Fibroblast of the aortic adventitia (primary cell): ENCODE measurements at places on chromosomes 11 and 22.
A peak's percentile ranks its signal among the peaks of the same experiment; 100 is the strongest.

GRCh38 chr22:17710023-17710422 is 64.2 kb downstream of the BID start:
- no peak for DNase-seq

DNA sequence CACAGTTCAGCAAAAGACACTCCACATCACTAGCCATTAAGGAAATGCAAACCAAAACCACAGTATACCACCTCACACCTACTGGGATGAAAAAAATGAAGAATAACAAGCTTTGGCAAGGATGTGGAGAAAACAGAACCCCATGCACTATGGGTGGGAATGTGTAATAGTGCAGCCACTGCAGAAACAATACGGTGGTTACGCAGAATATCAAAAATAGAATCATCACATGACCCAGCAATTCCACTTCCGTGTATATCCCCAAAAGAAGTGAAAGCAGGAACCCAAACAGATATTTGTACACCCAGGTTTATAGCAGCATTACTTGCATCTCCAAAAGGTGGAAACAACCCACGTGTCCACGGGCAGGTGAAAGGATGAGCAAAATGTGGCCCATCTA is 20.8 kb downstream of the CARS1 start:
- no peak for DNase-seq

DNA sequence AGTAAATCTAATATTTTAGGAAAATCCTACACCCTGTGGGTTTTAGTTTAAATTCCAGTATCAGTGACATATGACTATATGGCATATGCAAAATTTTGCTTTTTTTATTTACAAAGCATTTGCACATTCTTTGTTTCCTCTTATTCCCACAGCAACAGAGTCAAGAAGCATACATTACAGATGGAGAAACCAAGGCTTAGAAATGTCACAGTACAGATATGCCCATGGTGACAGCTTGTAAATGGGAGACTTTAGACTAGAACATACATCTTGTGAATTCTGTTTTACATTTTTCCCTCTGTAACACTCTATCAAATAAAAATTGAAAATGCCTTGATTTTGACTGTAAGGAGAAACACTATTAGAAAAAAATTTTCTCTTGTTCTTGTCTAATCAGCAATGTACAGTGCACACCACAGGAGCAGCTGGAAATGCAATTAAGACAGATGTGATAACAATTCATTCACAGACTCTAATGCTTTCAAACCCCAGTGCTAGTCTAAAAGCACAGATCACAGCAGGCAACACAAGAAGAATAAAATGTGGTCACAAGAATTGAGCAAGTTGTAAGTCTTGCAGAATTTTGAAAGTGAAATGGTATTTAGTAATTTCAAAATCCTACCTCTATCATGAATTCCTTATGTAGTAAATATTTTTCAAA is 375.9 kb downstream of the LUZP2 start:
- DNase-seq, result no peak

- no peak for DNase-seq
These were observed 8.7 kb upstream of the KCNA4 start for GRCh38 chr11:30025396-30026139.

- DNase-seq, result no peak
These were observed 35.4 kb downstream of the CD82 start for GRCh38 chr11:44600839-44601383.

GRCh38 chr11:134538742-134539141 is 126.7 kb upstream of the B3GAT1 start:
- no peak for DNase-seq

GRCh38 chr11:44472916-44473315 is 92.5 kb upstream of the CD82 start:
- no peak for DNase-seq

DNA sequence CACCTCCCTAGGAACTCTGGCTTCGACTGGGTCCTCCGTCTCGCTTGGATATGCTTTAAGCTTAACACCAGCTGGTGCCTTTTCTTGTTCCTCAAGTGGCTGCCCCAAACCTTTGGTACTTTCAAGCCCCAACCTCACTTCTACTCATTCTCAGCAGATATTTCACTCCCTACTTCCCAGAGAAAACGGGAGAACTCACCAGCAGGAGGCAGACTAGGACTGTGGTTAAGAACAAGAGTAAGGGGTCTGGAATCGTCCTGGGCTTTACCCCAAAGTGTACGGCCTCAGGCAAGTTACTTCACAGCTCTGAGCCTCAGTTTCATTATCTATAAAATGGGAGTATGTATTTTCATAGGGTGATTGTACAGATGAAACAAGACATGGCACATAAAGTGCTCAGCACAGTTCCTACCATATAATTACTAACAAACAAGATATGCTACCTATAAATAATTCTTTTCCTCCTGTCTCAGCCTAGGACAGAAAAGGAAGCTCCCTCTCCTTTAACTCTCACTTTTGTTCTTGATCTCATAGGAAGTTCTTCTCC is 37.8 kb downstream of the PAMR1 start:
- peak; percentile 82 for DNase-seq

GRCh38 chr11:126839496-126839895 is 161.1 kb downstream of the KIRREL3 start:
- DNase-seq, result no peak

DNA sequence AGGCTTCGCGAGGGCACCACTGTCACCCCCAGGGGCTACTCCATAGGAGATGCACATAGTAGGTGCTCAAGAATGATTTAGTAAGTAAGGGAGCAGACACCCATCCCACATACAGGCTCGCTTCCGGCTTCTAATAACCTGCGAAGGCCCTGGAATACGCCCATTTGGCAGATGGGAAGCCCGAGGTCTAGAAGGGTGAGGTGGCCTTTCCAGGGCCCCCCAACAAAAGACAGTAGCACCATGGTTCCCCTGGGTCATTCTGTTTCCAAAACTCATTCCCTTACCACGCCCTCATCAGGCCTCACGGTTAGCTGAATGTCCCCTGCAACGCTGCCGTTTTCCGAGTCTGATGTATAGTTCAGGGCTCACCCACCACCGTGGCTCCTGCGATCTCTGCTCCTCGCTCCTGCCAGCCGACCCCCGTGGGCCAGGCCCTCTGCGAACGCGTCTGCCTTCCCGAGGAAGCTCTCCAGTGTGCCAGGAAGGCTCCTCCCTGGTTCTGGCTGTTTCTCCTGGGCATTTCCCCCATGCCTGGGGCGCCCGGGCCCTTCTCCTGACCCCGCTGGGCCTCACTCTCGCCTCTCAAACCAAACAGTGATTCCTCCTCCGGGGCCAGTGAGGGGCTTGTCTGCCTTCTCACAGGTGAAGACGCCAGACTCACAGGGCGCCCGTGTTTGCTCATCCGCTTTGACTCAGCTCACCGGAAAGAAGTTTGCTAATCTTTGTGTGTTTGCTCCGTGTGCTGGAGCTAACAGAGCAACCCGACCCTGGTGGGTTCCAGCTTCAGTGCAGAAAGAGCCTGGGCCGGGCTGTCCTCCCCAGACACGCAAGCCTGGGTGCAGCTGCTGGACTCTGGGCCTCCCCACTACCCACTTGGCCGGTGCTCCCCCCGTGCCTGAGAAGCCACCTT is 86.6 kb downstream of the RTL6 start:
- no peak for DNase-seq

- DNase-seq, result no peak
These were observed 23.9 kb upstream of the TSPAN18 start for GRCh38 chr11:44702889-44703288.

DNA sequence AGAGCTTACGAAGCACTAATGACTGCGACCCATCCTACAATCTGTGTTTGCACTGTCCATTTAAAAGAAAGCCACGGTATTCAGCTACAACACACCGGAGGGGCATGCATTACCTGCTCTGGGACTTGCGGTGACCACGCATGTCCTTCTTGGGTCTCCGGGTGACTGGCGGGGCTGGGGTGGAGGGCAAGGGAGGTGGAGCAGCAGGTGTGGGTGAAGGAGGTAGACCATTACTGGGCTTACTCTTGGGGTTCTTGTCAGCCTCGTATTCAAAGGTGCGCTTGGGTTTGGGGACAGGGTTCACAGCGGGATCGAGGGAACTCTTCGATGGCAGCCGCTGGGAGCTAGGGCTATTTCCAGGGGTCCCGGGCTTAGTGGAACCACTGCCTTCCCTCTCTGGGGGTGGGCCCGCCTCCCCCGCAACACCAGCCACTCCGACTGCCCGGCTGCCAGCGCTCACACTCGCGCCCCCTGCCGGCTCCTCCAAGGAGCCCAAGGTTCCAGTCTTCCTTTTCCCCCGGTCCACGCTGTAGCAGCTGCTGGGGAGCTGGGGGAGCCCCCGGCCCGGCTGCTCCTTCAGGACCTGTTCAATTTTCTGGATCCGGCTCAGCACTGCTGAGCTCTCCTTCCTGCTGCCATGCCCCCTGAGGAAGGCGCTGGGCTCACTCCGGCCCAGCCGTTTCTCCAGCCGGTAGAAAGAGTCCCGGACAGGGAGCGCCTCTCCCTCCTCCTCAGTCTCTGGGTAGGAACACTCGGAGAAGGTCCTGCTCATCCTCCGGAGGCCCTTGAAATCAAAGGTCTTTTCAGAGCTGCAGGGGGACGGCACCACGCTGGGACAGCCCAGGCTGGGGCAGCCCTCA is 47.5 kb downstream of the RPL27A start:
- no peak for DNase-seq

DNA sequence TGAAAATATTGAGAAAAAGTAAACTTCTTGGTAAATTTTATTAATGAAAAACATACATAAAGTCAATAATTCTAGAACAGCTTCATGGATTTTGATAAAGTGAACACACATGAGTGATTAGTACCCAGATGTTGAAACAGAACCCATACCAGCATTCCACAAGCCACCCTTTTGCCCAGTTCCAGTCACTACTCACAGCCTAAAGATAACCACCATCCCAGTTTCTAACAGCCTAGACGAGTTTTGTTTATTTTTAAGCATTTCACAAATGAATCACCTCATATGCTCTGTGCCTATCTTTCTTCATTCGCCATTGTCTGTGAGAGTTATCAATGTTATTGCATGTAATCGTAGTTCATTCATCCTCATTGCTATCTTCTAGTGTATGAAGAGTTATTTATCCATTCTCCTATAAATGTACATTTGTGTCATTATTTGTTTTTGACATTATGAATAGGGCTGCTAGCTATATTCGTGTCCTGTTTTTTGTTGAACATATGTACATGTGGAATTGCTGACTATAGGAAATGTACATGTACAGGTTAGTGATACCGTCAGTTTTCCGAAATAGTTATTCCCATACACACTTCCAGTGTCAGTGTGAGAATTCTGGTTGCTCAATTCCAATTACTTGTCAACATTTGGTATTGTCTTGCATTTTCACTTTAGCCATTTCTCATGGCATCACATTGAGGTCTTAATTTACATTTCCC is 44.5 kb upstream of the TEAD1 start:
- peak; percentile 73 for DNase-seq

DNA sequence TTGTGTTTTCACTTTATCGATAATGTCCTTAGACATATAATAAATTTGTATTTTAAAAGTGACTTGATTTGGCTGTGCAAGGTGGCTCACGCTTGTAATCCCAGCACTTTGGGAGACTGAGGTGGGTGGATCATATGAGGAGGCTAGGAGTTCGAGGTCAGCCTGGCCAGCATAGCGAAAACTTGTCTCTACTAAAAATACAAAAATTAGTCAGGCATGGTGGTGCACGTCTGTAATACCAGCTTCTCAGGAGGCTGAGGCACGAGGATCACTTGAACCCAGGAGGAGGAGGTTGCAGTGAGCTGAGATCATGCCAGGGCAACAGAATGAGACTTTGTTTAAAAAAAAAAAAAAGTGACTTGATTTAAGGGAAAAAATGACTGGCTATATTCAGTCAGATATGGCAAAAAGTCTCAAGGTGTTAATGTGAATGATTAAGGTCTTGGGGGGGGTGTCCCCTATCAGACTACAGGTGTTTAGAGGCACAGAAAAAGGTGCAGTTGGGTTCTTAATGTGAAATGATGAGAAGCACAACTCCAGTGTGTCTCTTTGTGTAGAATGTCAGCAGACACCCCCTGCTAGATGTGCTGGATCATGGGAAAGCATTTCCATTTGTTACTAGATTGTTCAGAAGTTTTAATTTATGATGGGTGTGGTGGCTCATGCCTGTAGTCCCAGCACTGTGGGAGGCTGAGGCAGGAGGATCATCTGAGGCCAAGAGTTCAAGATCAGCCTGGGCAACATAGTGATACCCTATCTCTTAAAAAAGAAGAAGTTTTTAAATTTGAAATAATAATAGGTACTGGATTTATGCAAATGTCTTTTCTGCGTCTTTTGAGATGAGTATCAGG is 17.0 kb downstream of the NEAT1 start:
- peak; percentile 56 for DNase-seq

- no peak for DNase-seq
These were observed 9.4 kb upstream of the SLN start for GRCh38 chr11:107721207-107721606.

DNA sequence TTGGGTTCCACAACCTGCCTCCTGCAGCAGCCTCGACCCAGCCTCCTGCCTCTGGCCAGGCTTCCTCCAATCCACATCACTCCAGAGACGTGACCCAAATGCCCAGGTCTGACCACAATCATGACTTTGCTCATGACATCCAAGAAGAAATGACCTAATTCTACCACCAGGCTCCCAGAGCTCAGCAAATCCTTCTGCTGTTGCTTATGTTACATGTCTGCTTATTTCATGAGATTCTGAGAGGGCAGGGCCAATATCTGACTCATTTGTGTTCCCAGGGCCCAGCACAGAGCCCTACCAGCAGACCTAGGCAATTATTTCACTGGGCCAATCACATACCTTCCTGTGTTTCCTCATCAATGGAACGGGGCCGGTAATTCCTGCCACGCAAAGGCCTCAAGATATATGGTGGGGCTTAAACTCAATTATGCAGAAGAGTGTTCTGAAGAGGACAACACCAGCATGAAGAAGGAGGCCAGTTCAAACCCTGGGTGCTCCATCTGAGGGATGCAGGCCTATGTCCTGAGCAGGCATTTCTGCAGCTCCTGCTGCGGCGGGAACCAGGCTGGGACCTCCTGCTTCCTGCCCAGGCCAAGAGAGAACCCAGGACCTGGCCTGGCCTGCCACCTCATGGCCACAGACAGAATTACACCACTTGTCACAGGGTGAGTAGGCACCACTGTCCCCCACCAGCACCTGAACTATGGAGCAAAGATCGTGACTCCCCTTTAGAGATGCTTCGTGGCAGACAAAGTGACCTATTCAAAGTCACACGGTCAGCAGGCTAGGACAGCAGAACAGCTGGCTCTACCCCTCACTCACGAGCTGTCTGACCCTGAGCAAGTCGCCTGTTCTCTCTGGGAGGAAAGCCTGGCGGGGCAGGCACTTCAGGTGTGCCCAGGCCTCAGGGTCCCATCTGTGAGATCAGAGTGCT is 5.9 kb downstream of the CENPM start:
- DNase-seq, result peak; percentile 93

GRCh38 chr11:34280945-34281872 is 76.6 kb downstream of the ABTB2 start:
- DNase-seq, result peak; percentile 64

- DNase-seq, result no peak
These were observed 4.3 kb upstream of the BCR start for GRCh38 chr22:23175817-23176644.

DNA sequence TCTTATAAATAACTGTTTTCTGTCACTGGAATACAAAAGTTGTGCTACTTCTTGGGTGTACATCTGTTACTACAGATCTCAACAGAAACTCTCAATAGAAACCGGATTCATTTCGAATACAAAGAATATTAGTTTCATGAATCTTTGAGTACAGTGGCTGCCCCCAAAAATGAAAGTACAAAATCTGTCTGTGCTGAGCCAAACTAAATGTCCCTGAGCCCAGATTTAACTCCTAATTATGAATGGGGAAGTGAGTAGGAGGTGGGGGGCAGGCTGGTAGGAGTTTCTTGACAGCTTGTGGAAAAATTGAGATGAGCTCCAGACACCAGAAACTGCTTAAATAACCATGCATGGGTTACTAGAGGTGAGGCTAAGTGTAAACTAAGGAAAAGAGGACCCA is 41.6 kb downstream of the PITPNB start:
- no peak for DNase-seq
